Skeletal muscle cell (primary cell): ENCODE measurements at places on chromosomes 5 and 9.

DNA sequence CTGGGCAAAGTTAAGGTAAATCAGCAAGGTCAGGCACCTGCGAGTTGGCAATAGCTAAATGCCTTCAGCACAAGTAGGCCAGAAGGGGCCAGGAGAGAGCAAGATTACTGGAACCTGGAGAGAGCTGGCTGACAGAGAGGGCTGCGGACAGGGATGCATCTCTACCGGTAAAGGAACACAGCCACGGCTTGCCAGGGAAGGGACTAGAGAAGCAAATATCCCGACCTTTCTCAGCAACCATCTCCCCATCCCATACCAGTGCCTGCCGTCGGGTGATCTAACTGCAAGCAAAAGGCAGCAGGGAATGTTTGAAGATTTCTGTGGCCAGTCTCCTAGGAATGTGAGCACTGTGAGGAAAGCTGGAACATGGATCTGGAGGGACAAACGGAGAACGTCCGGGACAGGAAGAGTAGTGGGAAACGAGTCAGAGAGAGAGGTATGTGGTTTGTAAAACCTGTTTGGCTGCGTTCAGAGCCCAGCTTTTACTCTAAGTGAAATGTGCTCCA lies 15.9 kb upstream of the ABLIM3 start:
- DNase-seq = no peak

- DNase-seq = no peak
Observed at GRCh38 chr5:167030500-167031120, 1260.8 kb upstream of the WWC1 start.

DNA sequence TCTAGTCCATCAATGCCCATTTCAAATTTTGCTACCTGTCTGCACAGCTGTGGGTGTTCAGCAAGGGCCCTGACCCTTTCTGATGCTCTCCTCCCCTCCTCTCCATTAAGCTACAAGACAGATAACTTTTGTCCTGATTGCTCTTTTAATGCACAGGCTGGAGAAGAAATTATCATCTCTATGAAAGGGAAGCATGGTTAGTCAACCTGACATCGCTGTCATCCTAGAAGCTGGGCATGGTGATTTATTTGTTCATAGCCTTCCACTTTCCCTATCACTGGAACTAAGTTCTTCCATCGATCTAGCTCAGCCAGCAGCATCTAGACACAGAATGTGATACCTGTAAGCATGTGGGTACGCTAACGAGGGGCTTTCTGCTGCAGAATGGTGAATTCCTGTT lies 50.1 kb downstream of the SLIT3 start:
- DNase-seq = no peak

GRCh38 chr9:116323012-116323411 lies 169.4 kb downstream of the PAPPA start:
- DNase-seq = no peak

DNA sequence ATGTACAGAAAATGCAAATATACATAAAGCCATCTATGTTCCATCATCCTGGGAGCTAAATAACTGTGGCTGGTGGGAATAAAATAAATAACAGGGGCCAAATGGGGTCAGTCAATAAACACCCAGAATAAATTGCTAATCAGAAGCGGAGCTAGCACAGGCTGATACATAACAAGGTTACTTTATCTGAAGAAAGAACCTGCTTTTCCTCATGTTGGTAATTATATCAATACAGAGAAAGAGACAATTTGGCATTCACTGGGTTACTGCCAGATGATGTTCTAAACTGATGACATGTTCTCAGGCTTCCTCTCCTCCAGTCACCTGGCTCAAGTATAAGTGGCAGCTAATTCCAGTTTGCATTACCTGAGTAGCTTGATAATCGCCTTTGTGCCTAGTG lies 144.9 kb upstream of the CD180 start:
- DNase-seq = no peak

DNA sequence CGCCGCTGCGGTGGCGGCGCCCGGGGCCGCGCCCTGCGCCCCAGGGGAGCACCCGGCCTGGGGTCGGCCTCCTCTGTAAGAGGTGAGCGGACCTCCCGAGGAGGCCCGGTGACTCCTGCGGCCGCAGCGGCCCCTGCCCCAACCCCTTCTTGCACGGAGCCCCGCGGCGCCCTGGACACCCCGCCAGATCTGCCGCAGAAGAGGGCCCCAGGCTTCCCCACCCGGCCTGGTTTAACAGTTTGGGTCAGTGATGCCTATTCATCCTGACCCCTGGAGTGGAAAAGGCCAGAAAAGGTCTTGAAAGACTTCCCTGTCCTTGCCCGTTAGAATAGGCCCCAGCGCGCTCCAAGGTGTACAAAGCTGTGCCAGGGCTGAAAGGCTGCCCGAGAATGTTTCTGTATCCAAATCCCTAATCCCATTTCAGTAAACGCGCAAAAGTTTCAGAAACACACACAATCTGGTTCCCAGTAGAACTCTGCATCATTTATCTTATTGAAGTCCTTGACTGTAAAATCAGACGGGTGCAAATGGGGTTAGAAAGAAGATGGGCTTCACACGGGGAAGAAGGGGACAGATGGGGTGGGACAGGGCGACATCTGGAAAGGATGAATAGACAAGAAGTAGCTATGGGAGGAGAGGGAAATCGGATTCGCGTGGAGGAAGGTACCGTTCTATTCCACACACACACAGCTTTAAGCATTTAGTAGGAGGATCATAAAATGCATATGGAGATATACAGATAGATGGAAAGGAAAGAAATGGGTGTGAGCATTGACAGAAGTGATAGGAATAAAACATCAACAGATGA lies 1.1 kb upstream of the SSBP2 start:
- no peak for DNase-seq
